Lung microvascular endothelial cell (primary cell): ENCODE measurements at places on chromosomes 1 and 21. TPM values are rescaled to one million over a fixed set of nuclear protein-coding genes. Genes with fewer than 3 reads are reported as not detected.

Gene OR2M3
- total RNA-seq = not detected in 2 replicates

Gene ZNF695
- 0.99 and 1.7 TPM in 2 replicates for total RNA-seq

Gene RXFP4
- total RNA-seq = not detected in 2 replicates

GRCh38 chr1:76287917-76288316 is 213.4 kb downstream of the ST6GALNAC3 start:
- no peak for DNase-seq

DNA sequence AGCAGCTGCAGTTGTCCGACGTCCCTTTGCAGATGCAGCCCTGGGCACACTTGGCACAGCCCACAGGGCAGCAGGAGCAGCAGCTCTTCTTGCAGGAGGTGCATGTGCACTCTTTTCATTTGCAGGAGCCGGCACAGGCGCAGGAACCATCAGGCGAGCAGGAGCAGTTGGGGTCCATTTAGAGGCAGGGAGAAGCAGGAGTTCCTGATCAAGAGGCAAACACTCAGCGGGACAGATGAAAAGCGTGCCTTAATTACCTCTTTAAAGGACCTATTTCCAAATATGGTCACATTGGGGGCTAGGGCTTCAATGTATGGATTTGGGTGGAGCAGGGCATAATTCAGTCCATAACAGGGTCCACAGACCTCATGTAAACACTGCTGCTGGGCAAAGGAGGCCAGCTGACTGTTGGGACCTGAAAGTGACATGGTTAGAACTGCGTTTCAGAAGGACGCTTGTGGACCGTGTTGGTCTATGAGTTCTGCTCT is 4.3 kb upstream of the CPLANE2 start:
- DNase-seq = no peak
